Fibroblast of skin of right quadriceps (primary cell): ENCODE measurements at places on chromosomes 3 and 15.
A peak's percentile ranks its signal among the peaks of the same experiment; 100 is the strongest.

DNA sequence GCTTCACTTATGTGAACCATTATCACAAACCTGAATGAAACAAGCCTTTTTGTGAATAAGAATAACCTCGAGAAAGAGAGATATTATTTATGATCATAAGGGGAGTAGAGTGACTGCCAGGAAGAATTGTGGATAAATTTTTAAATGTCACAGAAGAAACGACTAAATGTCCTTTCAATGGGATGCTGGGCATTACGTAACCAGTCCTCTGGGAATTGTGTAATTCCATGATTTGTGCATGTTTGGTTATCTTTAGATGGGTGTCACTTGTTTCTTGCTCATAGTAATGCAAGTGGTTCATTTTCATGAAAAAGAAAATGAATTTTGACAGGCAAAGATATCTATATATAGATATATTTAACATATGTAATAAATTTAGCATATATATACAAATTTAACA is 379.5 kb upstream of the AGTR1 start:
- DNase-seq: peak; percentile 4

DNA sequence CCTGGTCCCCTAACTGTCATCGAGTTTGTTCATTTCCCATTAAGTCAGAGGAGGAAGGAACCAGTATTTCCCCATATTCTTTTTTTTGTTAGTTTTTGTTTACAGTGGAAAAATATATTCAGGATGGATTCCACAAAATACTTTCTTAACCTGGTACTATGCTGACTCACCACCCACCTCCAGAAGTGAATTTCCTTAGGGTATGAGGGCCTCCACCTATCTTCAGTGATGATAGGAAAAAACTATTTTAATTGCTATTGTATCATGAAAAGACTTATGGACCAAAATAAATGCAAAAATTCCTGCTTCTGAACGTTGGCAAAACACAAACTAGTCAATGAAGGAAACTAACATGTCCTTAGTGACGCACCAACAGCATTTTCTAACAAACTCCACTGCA is 64.2 kb upstream of the FOXP1 start:
- no peak for DNase-seq

DNA sequence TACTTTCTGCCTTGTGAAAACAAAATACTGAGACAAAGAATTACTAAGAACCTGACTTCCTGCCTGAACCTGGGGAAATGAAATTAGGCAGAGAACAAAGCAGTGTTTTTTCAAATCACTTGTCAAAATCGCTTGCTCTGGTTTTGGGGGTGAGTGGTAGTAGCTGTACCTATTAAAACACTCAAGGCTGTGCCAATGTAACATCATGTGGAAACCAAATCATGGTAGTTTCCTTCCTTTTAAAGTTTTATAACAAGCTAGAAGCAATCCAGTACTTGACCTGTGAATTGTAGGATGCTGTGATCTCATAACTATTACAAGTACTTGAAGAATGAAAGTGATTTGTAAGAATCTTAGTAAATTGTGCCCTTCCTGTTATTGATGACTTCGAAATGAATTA is 6.7 kb downstream of the CMTM8 start:
- no peak for DNase-seq

- no peak for DNase-seq
Measured at GRCh38 chr3:195895861-195896360, 12.4 kb downstream of the TNK2 start.

- DNase-seq: no peak
Measured at GRCh38 chr15:52039925-52040781, 21.1 kb downstream of the MAPK6 start.

GRCh38 chr15:100461049-100461448 is 67.7 kb downstream of the CERS3 start:
- DNase-seq: no peak

DNA sequence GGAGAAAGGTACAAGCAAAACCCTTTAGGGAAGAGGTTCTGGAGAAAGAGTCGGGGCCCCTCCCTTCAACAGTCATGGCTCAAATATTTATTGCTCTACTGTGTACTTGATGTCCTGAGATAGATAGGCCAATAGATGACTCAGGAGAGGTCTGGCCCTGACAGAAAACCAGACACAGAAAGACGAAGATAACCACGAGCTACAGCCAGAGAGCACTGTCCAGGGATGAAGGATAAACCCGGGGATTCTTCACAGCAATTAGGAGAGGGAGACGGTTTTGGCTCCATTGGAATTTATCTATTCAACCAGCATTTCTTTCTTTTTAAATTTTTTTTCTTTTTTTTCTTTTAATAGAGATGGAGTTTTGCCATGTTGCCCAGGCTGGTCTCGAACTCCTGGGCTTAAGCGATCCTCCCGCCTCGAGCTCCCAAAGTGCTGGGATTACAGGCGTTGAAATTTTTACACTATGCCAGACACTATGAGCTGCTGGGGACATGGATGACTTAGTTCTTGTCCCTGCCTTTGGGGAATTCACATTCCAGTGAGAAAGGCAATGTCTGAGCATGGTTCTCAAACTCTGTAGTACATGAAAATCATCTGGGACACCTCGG is 4.6 kb upstream of the CIDEC start:
- peak; percentile 81 for DNase-seq

DNA sequence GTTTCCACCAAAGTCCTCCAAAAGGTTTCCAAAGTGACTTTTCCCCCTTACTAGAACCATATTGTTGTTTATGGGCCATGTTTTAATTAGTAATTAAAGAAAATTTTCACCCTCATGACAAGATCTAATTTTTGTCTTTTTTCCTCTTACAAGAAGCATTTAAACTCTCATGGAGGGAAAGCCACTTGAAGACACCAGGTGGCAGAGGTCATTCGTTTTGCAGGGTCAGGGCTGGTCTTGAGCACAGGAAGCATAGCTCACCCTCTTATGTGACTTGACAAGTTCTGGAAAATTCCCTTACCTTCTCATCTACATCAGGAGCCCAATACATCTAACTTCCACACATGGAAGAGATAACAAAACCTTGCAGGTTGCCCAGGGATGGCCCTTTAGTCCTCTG is 163.7 kb downstream of the GREM1 start:
- DNase-seq: no peak
